Testis (tissue), 5 donors: ENCODE measurements at places on chromosomes 7 and 10. TPM values are rescaled to one million over a fixed set of nuclear protein-coding genes. Genes with fewer than 3 reads are reported as not detected.

DNA sequence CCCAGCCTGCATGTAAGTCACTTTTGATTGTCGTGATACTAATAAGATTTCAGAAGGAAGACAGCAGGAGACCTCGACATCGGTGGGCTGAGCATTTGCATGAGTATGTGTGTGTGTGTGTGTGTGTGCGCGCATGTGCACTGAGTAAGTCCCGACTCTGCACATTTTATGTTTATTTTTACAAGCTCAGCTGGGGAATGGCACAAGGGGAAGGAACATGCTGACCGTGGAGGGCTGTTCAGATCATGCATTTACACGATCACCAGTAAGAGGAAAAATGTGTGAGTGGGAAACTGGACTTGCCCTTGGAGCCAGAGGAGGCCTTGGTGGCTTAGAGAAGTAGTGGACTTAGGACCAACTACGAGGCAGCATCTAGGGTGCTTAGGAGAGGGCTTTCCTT is 41.3 kb downstream of the IL2RA start:
- no peak for DNase-seq

PRPS1L1 gene
- 18.6 TPM for total RNA-seq

DNA sequence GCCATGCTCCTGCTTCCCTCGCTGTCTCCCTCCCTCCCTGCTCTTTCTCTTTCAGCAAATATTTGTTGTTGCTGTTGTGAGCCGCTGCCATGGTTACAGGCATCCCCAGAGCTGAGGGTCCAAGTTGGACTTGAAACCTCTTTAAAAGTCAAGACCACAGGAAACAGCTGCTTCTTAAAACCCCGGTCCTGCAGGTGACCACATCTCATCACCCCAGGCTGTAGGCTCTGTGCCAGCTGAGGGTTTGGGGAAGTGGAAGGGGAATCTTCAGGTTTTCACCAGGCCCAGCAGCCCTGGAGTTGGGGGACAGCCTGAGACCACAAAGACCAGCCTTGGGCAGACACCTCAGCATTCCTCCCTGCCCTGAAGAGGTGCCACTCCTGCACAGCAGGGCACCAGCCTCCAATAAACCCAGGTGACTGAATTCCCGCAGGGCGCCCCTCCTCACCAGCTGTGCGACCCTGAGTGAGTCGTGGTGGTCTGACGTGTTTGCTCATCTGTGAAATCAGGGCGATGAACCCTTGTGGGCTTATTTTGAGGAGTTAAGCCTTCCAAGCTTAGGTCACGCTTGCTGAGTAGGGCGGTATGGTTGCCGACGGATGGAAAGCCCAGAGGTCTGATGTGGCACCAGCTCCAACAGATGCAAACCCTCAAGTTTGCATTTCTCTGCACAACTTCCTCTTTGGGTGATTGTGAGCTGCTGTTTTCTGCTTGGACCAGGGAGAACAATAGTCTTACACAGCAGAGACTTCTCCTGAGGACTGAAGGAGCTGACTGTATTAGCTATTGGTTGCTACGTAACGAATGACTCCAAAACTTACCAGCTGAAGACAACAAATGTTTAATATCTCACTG is 24.8 kb downstream of the NPTX2 start:
- DNase-seq: no peak

- no peak for DNase-seq
Measured at GRCh38 chr10:94186722-94187121, 176.0 kb downstream of the NOC3L start.

GRCh38 chr7:19620470-19620869 is 88.4 kb downstream of the POLR1F start:
- no peak for DNase-seq

CUEDC2 gene
- total RNA-seq: 49.0 TPM

CLCN1 gene
- 1.4 TPM for total RNA-seq

DNA sequence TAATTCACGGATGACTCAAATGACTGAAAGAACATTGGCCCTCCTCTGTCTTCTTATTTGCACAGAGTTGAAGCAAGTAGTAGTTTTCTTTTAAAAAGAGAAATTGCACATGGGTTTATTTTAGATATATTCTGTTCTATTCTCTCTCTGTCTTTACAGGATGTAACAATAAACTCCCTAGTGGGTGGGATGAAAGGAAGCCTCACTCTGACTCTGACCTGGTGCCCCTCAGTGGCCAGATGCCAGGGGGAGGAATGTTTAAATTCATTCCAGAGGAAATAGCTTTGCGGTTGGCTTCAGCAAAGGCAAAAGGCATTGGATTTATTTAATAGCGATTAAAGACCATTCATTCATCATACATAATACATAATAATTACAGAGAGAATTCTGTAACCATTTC is 156.4 kb upstream of the MTPN start:
- DNase-seq: no peak

DNA sequence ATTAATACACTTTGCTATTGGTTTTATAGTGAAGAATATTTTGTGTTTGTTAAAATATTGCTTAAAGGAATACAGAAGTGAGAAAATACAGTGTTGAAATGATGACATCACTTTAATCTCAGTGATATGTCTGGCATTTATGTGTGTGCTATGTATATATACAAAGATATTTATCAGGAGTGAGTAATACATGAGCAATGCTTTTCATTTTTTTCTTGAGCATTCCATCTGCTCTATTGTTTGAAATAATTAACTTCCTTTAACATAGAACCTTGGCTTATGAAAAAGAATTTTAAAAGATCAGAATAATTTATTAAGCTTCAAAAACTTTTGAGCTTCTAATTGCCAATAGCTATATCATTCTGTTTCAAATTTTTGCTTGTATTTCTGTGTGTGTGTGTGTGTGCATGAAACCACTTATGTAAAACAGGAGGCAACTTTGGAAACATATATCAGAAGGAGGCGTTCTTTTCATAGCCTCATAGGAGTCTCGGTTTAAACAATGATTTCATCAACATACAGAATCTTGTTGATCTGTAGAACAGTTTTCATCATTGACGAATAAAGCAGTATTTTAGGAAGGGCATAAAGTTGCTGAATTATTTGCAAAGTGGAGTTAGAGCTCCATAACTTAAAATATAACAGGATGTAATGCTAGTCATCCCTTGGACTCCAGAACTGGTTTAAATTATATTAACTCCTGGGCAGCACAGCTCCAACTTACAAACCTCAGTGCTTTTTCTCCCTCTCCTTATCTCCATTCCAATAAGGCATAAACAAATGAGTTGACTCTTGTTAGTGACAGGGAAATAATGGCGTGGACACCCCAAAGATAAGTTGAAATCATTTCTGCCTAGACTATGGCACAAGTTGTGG is 228.4 kb upstream of the DGKB start:
- DNase-seq: no peak

GAD2 gene
- total RNA-seq: 2.2 TPM

DNA sequence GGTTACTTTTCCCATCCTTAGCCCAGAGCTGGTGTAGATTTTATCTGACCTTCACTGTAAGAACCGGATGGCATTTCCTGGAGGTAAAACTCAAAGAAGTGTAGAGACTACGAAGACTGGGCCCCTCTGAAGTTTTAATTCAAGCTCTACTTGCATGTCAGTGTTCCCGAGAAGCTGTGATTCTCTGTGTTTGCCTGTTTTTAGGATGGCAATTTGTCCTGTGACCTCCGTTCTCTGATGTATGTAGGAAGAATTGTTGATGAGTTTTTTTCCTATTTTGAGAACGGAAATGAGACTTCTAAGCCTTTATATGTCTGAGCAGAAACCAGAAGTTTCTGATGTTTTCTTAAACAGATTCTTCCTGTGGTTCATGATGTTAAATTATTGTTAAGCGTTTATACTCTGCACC is 94.1 kb downstream of the CDCA7L start:
- no peak for DNase-seq

DNA sequence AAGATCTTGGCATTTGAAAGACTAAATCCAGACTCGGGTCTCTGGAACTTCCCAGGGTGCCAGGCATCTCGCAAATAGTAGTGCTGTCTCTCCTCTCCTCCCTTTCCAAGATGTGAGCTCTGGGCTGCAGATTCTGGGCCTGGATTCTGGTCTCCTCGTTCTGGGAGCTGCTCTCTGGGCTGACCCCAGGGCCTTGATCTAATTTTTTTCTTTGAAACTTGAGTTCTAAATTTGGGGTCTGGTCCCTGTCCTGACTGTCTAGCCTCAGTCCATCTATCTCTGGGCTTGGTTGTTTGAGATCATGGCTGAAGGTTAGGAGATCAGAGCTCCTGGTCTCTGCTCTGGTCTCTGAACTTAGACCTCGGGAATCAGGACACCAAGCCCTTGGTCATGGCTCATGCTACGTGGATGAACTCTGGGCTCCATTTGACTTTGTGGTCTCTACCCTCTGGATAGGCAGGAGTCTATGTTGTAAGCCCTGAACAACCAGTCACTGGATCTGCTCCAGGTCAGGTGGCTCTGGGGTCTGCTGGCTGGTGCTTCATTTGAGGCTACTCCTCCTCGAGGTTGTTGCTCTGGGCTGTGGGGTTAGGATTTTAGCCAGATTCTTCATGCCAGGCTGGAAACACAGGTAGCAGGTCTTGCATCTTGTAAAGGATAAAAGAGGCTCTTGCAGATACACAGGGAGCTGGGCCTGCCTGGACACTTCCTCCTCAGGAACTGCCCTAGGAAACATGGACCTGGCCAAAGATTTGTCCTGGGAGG is 8.0 kb upstream of the MBL2 start:
- no peak for DNase-seq

GRCh38 chr10:79047875-79048638 is 20.7 kb upstream of the ZMIZ1 start:
- no peak for DNase-seq

ZNF727 gene
- 12.1 TPM for total RNA-seq

C10orf95 gene
- 1.3 TPM for total RNA-seq

DNA sequence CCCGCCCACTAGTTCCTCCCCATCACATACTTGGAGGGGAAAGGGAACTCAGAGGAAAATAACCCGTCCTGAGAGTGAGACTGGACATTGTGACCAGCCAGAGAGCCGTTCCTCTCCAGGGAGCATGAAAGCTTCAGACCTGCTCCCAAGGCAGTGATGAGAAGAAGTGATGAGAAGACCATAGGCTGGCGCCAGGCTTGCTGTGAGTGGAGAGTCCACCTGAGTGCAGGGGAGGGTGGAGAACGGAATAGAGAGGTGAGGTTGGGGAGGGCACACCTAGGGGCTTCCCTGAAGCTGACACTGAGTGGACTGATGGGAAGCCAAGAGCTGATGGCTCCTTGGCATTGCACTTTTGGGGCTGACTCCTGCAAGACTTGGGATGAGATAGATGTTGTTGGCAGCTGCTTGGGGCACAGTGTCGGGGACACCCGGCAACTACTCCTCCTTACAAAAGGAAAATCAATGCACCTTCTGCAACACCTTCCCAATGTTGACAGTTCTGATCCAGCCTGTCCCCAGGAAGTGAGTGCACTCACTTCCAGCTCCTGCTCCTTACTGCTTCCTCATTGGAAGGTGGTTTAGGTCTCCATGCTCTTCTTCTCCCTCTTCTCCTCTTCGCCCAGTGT is 79.4 kb downstream of the EMX2 start:
- no peak for DNase-seq

- peak; percentile 41 for DNase-seq
Measured at GRCh38 chr10:42768581-42769152, 13.9 kb upstream of the BMS1 start.

DNA sequence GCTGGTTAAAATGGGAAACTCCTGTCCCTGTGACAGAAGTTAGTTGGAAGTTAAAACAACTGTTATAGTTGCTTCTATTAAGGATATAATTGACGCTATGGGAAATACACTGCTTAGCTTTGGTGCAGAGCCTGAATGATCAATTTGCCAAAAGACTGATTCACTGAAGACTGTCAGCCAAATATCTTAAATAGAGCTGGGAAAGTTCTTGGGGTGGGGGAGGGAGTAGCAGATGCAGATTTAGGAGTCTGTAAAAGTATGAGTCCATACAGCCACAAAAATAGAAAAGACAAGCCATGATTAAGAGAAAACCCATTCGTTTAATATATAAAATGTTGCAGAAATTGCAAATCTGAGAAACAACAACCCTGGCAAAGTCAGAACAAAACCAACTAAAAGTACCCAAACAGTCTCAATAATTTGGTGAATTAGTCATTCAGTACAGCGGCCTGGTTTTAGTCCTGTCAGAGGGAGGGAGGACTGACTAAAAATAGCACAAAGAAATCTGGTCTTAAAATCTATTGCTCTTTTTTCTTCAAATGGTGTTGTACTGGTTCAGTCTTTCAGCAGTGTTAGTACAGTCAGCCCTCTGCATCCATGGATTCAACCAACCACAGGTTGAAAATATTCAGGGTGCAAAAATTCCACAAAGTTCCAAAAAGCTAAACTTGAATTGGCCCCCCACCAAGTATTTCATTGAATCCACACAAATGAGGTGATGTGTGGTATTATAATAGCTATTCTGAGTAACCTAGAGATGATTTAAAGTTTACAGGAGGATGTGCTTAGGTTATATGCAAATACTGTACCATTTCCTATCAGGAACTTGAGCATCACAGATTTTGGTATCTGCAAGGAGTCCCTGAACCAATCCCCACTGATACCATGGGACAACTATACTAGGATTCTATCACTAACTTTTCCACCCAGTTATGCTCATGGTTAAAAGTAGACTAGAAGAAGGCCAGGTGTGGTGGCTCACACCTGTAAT is 30.0 kb downstream of the STK17A start:
- DNase-seq: no peak

GRCh38 chr7:148967602-148968001 is 60.7 kb downstream of the PDIA4 start:
- no peak for DNase-seq
